Caki2 (cell line): ENCODE measurements at places on chromosomes 4 and X.
A peak's percentile ranks its signal among the peaks of the same experiment; 100 is the strongest.

DNA sequence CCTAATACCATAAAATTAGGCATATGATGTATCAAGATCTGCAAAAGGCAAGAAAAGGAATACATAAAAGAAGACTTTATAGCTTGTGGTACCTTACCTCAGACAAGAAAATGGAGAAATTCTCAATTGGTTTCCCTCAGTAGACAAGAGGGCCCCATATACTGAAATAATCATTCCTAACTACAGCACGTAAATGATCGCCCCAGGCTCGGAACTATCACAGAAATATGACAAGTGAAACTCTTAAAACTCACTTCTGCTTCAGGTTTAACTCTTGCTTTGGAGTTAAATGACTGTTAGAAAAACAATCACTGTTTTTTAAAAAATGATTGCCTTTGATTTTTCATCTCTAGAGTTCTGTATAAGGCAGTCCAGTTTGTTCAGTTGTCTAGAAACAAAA, 38.6 kb upstream of the NAP1L5 start:
- no peak for DNase-seq

GRCh38 chr4:20603671-20604313, 96.5 kb upstream of the PACRGL start:
- DNase-seq = no peak

GRCh38 chr4:32477518-32477917, 1757.3 kb downstream of the PCDH7 start:
- no peak for DNase-seq

DNA sequence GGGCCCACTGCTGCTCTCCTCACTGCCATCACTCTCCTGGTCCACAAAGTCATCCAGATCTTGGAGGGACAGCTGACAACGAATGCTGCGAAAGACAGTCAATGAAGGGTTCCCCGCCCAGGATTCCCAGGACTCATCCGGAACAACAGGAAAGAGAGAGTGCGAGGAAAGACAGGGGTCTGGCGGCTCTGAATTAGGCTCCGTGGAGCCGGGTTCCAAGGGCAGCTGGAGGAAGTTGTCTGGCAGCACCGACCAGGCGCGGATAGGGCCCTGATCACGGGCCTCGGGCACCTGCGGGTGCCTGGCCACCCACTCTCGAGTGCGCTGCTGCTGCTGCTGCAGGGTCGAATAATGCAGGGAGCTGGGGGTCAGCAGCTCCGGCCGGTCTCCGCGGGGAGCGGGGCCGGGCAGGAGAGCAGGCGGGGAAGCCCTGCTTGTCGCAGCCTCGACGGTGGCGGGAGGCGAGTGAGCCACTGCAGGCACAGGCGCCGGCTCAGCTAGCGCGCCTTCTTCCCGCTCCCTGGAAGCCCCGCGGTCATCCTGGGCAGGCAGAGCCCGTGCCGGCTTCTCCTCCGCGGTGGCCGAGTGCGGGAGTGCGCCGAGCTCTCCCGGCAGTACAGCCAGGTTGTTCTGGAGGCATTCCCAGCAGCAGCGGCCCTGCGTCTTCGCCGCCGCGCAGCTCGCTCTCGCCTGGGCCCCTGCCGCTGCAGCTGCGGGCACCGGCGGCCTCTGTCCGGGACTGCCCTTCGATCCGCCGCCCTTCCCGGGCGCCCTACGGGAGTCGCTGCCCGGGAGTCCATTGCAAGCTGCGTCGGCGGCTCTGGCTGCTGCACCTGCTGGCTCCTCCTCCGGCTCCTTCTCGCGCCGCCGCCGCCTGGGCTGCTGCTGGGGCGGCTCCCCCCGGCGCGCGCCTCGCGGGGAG, 1.1 kb downstream of the SOWAHB start:
- DNase-seq = peak; percentile 28

DNA sequence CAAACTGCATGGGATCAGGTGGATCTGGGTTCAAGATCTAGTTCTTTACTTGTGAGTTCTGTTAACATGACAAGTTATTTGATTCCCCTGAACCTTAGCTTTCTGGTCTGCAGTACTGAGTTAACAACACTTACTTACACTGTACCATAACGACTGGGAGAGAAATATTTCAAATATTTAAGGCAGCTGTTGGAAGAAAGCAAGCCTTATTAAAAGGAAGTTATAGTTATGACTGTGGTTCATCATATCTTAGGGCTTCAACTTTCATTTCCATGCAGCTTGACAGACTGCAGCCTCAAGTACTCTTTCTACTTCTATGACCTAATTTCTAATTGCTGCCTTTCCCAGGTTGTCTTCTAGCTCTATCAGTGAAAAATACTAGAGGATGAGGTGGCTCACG, 40.0 kb upstream of the PDGFRA start:
- DNase-seq = no peak

GRCh38 chrX:58025979-58026378, 115.7 kb upstream of the ZXDA start:
- DNase-seq = peak; percentile 4

DNA sequence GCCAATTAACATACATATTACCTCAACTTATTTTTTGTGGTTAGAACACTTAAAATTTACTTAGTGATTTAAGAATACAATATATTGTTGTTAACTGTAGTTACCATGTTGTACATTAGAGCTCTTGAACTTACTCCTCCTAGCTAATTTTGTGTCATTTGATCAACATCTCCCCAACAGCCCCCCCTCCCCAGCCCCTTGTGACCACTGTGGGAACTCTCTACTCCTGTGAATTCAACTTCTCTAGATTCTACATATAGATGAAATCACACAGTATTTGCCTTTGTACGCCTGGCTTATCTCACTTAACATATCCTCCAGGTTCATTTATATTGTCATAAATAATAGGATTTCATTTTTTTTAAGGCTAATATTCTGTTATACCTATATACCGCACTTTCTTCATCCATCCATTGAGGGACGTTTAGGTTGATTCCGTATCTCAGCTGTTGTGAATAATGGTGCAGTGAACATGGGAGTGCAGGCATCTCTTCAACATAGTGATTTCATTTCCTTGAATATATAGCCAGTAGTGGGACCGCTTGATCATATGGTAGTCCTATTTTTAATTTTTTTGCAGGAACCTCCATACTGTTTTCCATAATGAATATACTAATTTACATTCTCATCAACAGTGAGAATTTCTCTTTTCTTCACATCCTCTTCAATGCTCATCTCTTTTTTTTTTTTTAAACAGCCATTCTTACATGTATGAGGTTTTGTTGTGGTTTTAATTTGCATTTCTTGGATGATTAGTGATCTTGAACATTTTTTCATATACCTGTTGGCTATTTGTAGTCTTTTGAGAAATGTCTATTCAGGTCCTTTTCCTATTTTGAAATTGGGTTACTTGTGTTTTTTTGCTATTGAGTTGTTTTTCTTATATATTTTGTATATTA, 66.8 kb downstream of the RAPGEF2 start:
- DNase-seq = no peak

GRCh38 chr4:86611757-86612156, 17.6 kb downstream of the PTPN13 start:
- DNase-seq = no peak

DNA sequence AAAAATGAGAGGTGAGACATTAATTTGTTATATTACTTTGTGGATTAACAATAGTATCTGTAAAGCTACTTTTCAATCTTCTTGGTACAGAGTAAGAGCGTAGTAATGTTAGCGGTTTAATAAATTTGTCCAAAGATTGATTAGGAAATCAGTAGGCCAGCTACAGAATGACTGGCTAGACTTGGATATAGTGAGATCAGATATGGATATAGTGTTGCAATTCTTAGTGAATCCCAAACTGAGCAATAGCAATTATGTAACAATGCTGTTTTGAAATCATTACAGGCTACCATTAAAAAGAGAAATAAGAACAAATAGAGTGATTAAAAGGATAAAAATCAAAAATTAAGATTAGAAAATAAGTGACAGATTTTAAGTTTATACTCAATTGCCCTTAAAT, 847 bp upstream of the UGT2A2 start:
- DNase-seq = no peak

- no peak for DNase-seq
These were observed 113.6 kb downstream of the GLUD2 start for GRCh38 chrX:121160987-121161386.

GRCh38 chr4:98828801-98829200, 100.1 kb downstream of the EIF4E start:
- DNase-seq = no peak

- DNase-seq = no peak
These were observed 155.2 kb upstream of the GK2 start for GRCh38 chr4:79563219-79563618.

DNA sequence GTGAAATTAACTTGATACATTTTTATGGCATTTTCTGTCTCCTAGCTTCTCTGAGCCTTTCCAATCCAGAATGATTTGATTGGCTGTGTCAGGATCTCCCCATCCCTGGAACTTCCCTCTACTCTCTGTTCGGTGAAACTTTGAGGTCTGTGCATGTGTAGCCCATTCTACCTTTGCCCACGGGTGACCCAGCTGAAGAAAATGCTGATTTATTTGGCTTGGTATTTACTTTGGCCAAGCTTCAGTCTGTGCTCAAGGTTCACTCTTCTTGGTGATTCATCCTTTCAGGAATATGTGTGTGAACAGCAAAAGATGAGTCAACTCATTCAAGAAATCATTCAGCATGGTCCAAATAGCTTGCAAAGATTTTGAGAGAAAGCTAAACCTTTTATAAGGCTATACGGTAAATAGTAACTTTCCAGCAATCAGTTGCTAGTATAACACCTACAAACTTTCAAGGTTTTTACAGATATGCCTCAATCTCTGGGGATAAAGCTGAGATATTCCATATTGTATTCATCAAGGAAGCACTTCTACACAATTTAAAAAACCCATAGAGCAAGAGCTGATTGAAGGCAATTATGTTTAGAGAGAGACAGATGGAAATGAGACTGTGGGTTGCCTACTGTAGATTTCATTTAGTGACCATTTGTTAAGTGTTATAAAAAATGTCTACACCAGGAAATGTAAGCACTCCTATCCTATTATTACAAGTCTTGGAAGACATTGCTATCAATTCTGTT, 233.9 kb upstream of the CXXC4 start:
- peak; percentile 85 for DNase-seq

DNA sequence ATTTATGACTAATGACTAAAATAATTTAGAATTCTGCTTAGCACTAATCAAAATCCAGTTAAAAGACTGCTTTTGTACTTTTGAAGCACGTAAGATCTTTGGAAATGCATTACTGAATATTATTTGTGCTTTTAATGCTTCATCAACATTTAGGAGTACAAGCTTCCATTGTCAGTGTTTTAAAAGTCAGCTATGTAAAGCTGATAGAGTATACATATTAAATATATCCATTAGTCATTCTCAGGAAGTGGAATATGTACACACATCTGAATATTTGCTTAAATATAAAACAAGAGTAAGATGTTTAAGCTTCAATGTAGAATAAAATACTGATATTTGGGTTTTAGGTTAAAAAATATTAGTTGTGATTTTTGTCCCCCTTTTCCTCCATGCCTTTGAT, 54.1 kb downstream of the ANK2 start:
- DNase-seq = no peak

- DNase-seq = no peak
These were observed 45.2 kb downstream of the STARD8 start for GRCh38 chrX:68692651-68693050.

- no peak for DNase-seq
These were observed 42.5 kb upstream of the BBS12 start for GRCh38 chr4:122689972-122690371.
